ENCODE measurements at places on chromosomes 7 and 10. TPM values are rescaled to one million over a fixed set of nuclear protein-coding genes. Genes with fewer than 3 reads are reported as not detected.

DNA sequence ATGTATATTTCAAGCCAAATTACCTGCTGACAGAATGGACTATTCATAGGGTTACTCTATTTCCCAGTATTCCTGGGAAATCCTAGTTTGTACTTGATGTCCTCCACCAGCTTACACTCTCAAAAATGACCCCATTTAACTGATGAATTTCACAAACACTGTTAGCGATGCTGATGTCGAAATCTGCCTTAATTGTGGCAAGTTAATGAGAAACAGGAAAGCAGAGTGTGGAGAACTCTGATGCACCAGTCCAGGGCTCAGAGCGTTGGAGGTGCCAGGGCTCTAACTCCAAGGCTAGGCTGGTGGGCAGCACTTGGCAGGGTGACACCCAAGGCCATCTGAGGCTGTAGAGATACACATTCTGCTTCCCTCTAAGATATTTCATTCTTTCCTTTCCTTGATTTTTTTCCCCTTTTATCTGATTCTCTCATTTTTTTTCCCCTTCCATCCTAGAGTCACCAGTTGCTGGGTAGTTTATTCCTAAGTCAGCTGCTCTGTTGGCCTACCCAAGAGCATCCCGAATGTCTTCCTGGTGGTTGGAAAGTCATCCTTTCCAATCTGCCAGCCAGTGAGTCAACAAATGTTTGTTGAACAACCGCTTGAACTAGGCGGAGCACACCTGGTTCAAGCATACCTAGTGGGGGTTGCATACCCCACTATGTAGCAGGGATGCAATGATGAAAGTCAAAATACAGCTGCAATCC lies 525.0 kb upstream of the NRP1 start:
- no peak for DNase-seq

DNA sequence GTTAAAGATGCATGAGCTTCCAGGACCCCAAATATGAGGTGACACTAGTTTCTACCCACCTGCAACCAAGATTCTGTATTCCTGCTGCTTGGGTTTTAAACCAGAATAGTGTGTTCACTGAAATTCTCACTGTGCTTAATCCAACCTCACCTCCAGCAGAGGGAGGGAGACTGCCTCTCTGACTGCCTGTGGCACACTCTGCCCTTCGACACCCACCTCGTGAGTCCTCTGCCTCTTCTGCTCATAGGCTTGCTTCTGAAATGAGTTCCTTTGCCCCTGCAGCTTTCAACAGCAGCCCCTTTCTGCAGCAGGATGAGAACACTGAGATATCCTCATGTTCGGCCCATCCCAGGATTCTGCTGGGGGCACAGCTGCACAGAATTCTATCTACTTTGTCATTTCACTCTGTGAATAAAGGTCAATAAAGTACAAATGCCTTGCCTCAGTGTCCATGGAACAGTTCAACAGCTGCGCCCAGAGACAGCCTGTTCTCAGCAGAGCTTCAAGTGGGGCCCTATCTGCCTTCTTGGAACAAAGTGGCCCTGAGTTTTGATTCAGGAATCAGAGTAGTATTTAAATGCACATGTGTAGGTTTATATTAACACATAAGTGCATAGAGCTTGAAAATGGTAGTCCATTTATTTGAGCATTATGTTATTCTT lies 632.5 kb downstream of the TNS3 start:
- DNase-seq = no peak

DNA sequence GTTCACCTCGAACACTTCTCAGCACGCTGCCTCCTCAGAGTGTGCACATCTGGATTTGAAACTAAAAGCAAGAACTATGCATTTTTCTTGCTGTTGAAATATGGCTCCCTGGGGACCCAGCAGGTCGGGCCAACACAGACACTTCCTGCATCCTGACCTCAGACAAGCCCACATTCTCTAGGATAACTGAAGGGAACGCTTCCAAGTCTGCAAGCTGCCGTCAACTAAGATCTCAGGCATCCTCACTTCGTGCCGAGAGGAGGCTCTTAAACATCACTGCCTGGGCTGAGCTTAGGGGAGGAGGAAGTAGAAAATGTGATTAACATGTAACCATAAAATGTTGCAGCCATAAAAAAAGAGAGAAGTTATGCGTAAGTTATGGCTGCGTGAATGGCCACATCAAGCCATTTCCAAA lies 65.5 kb downstream of the PYROXD2 start:
- DNase-seq = peak; percentile 72

DNA sequence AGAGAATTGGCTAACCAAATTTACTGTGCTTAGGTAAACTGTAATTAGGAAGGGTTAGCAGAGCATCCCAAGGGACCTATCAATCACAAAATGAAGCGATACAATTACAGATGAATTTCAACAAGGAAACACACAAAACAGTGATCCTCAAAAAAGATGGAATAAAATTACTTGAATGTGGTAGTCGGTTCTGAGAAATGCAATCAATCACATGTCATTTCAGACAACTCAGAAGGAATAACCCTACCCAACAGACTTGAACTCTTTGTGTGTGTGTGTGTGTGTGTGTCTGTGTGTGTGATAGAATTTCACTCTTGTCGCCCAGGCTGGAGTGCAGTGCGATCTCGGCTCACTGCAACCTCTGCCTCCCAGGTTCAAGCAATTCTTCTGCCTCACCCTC lies 43.5 kb downstream of the ST8SIA6 start:
- DNase-seq = no peak

DNA sequence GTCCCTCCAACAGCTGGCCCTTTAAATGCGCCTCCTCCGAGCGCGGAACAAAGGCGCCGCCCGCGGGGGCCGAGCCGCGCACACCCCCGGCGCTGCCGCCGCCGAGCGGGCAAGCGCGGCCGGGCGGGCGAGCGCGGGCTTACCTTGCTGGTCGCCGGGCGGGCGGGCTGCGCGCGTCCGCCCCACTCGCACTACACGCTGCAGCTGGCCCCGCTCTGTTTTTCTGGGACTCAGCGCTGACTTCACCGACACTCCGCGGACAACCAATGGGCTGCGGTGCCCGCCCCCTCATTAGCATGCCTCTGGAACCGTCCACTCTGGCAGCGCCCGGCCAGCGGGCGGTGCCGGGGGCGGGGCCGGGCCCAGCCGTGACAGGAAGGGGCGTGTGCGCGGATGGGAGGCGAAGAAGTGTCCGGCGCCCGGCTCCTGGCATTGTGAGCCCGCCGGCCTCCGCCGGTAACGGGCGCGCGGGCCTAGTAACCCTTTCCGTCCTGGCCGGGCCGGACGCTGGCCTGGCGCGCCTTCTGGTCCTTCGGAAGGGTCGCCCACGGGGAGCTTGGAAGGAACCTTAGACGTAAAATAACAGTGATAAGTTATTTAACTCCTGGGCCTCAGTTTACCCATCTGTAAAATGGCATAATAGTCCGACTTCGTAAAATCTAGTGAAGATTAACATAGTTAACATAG lies at the start of gene SORBS1:
Gene SORBS1, minus strand, starts transcription at position 195 of the 687 bp plus-strand sequence. CDS start 120,236 bp downstream, outside the sequence.
- DNase-seq = peak; percentile 98

Gene DPYSL4
- 1.4 TPM for total RNA-seq

- no peak for DNase-seq
Measured at GRCh38 chr10:84158061-84158460, 15.5 kb upstream of the GPR15LG start.

DNA sequence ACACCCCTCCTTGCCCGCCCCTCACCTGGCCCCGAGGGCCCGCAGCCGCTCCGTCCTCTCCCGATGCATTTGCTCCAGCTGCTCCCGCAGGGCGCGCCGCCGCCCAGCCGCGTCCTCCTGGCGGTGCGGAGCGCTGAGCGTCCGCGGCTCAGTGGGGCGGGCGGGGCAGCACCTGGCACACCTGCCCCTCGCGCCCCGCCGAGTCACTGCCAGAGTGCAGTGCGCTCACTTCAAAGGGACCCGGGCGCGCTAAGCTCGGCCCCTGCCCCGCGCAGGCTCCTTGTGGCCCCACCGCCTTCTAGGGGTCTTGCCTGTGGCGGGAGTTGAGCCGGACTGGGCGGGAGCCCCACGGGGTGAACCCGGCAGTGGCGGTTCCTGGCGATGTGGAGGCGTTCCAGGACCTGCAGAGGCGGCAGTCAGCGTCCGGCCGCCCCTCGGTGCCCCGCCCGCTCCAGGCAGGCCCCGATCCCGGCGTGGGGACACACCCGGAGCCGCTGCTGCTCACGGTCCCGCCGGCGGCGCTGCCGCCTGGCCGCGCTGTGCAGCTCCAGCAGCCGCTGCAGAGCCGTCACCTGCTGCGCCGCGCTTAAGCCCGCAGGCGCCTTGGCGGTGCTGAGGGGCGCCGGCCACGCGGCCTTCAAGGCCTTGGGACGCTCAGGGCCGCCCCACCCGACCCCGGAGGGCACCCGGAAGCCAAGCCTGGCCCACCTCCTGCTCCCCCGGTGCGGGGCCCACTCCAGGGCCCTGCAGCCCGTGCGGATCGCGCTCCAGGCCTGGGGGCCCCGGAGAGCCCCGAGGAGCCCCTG lies 6.7 kb downstream of the ATP6V1F start:
- peak; percentile 87 for DNase-seq

Data from aorta (tissue), 5 donors.